ENCODE measurements at places on chromosomes 3 and 15.

DNA sequence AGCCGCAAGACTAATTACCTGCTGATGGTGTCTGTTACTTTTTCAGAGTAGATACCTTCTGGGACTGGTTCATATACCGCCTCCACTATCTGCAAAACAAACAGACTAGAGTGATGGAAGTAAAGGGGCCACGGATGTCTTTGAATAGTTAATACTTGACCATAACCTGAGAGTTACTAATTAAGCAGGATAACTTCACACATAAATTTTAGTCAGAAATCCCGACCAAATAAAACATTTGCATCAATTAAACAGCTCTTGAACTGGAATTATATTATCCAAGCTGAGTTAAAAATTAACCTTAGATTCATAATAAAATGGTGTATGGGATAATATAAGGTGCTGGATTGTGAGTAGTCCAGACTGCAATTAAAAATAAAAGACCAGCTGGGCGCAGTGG lies 167.7 kb downstream of the NEK10 start:
- DNase-seq = no peak

- no peak for DNase-seq
Observed at GRCh38 chr3:4551051-4551711, 58.0 kb downstream of the ITPR1 start.

DNA sequence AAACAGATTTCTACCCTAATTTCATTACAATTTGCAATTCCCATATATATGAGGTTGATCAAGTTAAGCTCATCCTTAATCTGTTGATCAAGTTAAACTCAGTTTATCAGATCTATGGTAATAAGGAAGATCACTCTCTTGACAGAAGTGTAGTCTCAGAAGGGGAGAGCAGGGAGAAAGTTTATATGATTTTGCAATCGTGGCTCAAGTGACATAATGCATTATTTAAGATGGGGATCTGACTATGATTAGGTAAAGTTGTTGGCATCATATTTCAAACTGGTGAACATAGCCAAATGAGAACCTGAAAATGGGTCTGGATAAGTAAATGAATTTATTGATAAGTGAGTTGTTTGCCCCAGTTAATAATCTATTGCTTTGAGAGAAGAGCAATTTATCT lies 995.3 kb downstream of the OTOL1 start:
- no peak for DNase-seq

GRCh38 chr15:65095747-65096104 lies 19.2 kb downstream of the KBTBD13 start:
- DNase-seq = no peak

GRCh38 chr3:5005367-5005766 lies 26.1 kb downstream of the BHLHE40 start:
- DNase-seq = no peak

GRCh38 chr3:101695779-101696372 lies 9.4 kb upstream of the RPL24 start:
- no peak for DNase-seq

- no peak for DNase-seq
Observed at GRCh38 chr3:101423984-101424888, 88.8 kb downstream of the SENP7 start.

- no peak for DNase-seq
Observed at GRCh38 chr15:95018888-95019545, 787.7 kb downstream of the MCTP2 start.

GRCh38 chr3:156548041-156548687 lies 6.8 kb downstream of the SSR3 start:
- DNase-seq = no peak

DNA sequence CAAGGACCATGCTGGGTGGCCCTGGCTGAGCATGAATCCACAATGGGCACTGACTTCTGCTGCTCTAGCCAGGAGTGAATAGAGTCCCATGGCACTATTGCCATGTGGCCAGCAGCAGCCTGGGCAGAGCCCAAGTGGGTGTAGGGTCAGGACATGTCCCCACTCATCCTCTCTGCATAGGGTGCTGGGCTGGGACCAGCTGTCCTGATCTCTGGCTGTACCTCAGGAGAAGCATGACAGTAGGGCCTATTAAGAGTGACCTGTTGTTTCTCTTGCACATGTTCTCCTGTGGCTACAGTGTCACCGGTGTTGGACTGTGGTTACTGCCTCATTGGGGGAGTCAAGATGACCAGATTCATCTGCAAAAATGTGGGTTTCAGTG lies 46.9 kb downstream of the DLEC1 start:
- no peak for DNase-seq

GRCh38 chr3:69646287-69647067 lies 92.8 kb upstream of the MITF start:
- no peak for DNase-seq

- no peak for DNase-seq
Observed at GRCh38 chr3:189142527-189142926, 29.2 kb upstream of the TPRG1 start.

GRCh38 chr15:55270291-55270690 lies 19.3 kb downstream of the RAB27A start:
- no peak for DNase-seq

GRCh38 chr3:135243616-135244015 lies 448.6 kb downstream of the EPHB1 start:
- peak; percentile 42 for DNase-seq

- DNase-seq = no peak
Observed at GRCh38 chr15:30038667-30039523, 43.9 kb upstream of the GOLGA8J start.

DNA sequence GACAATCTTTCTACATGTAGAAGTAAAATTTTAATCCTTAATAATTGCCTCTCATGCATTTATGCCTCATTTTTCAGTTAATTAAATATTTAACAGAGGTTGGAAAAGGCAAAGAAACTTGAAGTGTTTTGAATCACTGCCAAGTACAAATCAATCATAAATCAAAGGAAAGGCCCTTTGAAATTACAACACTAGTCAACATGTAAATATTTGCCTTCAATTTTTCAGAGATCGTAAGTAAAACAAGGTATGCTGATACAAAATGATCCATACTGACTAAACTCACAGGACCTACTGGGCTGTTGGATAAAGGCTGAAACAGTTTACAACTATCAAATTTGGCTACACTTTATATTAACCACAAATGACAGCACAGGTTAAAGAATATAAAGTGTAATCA lies 33.9 kb downstream of the ZBBX start:
- DNase-seq = no peak

DNA sequence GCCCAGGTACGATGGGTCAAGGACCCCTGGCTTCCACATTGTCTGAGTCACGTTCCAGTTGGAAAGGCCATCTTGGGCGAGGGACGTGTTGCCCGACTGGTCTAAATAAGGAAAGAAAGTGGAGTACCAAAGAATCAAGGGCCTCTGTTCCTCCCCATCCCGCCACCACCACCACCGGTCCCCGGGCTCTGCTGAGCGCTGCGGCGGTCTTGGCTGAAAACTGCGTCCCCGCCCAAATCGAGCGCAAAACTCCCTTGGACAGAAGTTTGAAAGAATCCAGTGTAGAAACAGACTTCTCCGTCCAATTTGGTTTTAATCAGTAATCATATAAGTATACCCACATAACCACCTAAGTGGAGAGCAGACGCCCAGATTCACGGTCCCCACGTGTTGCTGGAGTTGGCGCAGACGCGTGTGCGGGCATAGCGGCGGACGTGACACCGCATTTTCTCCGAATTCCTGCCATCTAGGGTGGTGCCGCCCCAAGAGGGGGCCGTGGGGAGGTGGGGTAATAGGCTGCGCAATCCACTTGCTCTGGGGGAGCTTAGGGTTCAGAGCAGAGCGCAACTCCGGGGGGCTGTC lies 243.8 kb upstream of the TOPAZ1 start:
- DNase-seq = no peak

DNA sequence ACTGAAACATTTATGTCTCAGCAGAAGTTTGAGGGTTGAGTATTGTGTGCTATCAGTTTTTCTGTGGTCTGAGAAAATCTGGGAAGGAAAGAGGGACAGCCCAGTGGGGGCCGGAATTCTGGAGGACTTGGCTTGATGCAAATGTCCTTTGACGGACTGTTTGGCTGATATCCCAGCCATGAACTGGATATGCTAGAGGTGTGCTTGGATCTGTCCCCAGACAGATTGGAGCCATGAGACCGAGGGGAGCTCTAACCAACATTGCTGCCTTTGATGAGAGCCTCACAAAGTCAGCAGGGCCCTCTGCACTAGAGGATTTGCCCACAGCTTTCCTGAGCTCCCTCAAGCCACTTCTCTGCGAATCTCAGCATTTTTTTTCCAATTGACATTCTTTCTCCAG lies 405.6 kb downstream of the NTRK3 start:
- no peak for DNase-seq

DNA sequence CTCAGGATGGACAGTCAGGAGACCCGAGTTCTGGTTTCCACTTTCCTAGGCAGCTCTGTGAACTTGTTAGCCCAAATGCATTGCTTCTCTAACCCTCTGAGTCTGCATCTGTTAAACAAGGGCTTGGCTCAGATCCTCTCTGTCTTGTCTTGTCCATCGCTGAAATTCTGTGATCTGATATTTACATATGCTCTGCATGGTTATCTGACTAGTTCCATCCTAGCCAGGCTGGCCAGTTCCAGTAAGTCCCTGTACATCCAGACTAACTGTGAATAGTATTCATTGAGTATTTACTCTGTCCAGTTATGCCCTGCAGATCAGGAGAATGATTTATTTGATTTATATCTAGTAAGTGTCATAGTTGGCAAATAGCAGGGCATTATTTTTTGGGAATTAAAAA lies 27.0 kb upstream of the SV2B start:
- DNase-seq = no peak

- DNase-seq = no peak
Observed at GRCh38 chr3:169509780-169510692, 153.5 kb downstream of the MECOM start.

All from NCI-H187 treated with DMSO at 0.1 percent for 48 hours (cell line).